ENCODE measurements at places on chromosomes 5 and 9.

DNA sequence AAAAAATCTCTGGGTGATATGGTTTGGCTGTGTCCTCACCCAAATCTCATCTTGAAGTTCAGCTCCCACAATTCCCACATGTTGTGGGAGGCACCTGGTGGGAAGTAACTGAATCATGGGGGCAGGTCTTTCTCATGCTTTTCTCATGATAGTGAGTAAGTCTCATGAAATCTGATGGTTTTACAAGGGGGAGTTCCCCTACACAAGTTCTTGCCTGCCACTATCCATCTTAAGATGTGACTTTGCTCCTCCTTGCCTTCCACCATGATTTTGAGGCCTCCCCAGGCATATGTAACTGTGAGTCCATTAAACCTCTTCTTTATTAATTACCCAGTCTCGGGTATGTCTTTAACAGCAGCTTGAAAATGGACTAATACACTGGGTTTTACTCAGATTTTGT lies 513.9 kb downstream of the TLE4 start:
- no peak for DNase-seq

- no peak for DNase-seq
These were observed 3.4 kb downstream of the GFM2 start for GRCh38 chr5:74763504-74763903.

DNA sequence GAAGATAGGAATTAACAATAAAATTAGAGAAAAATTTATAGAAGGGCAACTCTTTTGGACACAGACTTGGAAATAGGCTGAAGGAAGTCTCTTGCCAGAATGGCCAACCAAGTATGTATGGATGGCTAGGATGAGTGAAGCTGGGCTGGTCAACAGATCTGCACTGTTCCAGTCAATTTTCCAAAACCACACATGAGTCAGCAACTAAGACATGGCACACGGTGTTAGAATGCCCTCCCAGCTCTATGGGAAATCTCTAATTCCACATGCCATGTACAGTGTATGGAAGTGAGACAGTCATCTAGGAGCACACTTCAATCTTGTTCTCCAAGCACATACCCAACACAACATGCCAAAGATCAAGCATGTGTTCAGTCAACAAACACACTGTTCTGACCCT lies 129.6 kb downstream of the GLIS3 start:
- no peak for DNase-seq

DNA sequence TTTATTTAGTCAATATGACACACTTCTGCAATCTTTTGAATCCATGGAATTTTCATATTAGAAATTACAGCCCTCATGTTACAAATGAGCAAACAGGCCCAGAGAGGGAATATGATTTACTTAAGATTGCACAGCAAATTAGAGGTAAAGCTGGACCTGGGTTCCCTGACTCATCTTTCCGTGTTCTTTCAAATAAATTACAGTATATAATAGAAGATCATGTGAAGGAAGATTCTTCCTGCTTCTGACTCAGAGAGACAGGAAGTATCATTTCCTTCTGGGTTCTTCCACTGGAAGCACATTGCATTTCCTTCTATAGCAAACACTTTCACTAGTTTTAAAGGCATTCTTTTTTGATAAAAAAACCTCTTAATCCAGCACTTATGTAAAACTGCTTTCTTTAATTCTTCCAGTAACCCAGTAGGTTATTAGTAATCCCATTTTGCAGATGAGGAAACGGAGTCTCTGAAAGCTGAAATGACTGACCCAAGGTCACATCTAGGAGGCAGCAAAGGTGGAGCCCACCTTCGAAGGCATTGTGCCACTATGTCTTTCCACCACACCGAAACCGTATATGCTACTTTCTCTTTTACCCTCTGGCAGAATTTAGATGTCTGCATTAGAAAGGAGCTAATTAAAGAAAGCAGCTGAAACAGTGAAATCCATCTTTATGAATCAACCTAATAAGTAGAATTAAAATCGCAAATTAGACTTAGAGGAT lies 566.7 kb upstream of the KLF4 start:
- no peak for DNase-seq

GRCh38 chr5:169548315-169548714 lies 35.3 kb upstream of the SPDL1 start:
- no peak for DNase-seq

- DNase-seq, result no peak
These were observed 48.5 kb upstream of the GHR start for GRCh38 chr5:42374679-42375273.

DNA sequence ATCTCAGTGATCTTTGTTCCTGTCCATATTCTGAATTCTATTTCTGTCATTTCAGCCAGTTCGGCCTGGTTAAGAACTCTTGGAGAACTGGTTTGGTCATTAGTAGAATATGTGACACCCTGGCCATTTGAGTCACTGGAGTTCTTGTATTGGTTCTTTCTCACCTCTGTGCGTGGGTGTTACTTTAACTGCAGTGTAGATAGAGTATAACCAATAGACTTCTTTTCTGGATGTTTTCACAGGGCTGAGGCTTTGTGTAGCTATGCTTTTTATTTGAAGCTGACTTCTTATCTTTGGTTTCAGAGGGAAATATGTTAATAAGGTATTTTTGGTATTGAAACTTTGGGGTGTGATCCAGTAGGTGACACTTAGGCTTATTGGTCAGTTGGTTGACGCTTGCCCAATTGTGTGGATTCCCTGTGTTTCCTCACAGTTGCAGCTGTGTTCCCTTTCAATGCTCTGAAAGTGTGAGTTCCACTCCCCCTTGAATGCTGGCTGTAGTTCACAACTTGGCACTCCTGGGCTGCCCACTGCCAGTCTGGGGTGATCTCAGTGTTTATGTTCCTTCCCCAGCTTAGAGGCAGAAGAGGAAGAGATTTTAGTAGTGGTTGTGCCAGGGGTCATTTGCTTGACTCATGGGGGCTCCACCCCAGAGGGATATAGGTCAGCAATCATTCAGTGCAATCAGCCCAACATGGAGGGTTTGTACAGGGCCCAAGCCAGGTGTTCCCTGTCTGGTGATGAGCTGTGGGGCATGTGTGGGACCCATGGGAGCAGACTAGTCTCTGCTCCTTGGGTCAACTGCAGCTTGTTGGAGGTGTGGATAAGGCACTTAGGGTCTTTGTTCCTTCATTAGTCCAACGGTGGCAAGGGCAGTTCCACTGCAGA lies 34.9 kb upstream of the TEK start:
- no peak for DNase-seq

- DNase-seq, result peak; percentile 95
These were observed 175.8 kb upstream of the GAS1 start for GRCh38 chr9:87122947-87123685.

- peak; percentile 56 for DNase-seq
These were observed 20.6 kb upstream of the CRB2 start for GRCh38 chr9:123335193-123335985.

- no peak for DNase-seq
These were observed 339.8 kb downstream of the AGTPBP1 start for GRCh38 chr9:85401998-85402397.

DNA sequence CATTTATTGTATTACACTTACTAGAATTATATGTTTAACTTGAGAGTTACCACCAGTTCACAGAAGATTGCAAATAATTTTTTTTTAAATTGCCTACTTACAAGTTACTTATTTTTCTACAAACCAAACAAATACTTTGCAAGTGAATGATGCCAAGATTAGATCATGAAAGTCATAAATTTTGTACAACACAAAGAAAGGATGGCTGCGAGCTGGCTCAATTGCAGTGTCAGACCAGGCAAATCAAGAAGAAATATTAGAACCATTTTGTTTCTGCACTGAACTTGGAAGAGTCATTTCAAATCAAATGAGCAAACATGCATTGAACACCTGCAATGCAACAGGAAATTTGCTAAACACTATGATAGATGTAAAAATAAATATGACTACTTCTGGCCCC lies 97.3 kb downstream of the PLCXD3 start:
- DNase-seq, result no peak

DNA sequence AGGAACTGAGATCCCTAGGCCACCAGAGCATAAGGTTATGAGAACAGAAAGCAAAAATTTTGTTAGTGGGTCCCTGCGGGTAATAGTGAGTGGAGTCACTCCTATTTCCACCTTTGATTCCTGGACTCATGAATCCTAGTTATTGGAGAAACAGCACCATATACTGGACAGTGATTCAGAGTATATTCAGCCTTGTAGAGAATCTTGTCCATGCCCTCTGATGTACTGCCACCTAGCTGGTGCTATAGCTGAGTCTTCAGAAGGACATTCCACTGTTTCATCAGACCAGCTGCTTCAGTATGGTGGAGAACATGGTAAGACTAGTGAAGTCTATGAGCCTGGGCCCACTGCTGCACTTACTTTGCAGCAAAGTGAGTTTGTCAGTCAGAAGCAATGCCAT lies 25.0 kb upstream of the ITGA2 start:
- DNase-seq, result no peak

DNA sequence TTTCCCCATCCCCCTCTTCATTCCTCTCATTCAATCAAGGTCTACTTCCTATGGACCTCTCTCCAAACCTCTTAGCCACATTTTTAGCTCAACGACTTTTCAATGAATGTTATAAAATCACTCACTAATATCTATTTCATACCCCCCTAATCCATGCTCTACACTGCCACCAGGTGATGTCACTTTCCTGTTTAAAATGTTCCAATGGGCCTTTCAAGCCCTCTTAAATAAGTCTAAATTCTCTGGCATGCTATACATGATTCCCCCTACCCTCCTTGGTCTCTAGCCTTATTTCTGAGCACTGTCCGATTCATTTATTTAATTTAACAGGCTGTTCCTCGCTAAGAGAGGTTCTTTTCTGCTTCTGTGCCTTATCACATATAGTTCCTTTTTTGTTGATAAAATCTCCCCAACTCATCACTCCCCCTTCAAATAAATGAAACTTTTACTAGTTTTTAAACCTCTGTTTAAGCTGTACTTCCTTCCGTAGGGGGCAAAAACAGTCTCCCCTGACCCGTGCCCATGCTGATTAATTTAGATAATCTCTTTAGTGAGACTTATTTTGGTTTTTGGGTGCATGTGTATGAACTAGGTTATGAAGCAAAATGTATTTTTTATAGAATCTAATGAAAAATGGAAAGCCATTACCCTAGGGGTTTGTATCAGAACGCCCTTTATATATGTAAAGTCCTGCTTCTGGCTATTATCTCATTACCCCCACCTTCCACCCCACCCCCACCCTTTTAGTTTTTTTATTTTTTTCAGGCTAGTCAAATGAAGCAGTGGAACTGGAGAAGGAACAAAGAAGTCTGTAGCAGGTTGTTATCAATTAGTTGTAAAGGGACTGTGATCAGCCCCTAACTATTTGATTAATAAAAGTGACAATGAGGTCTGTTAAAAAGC lies 9.0 kb downstream of the ABHD17B start:
- DNase-seq, result no peak
